Left ventricle myocardium inferior (tissue), 1 donor: ENCODE measurements at places on chromosomes 11 and 22.

- no peaks in the 10 kb centered on the region for H3K36me3 ChIP-seq
- H3K27ac ChIP-seq = no peak overlapping the region
- no peaks in the 10 kb centered on the region for H3K27me3 ChIP-seq
- H3K4me1 ChIP-seq = no peaks in the 10 kb centered on the region
These were observed 510.4 kb downstream of the NELL1 start for GRCh38 chr11:21179770-21180169.

DNA sequence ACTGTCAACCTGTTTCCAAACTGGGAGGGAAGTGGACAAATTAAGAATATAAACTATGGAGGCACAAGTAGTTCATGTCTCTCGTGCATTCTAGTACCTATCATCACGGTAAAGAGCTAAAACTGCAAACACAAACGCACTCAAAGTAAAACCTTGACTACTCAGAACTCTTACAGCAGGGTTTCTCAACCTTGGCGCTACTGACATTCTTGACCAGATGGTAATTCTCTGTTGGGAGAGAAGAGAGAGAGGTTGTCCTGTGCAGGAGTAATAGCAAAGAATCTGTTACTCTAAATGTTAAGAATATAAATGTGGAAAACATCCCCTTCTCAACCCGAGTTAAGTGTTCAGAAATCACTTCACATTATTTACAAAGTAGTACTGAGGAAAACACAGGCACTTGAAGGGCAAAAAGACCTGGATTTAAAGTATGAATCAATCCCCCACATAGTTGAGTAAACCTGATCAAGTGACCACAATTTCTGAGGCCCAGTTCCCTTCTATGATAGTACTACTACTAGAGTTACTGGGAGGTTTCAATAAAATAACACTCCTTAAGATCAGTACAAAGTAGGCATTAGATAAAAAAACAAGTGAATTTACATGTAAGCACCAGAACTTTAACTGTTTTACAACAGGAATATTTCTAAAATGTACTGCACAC, 73.1 kb upstream of the ARHGAP32 start:
- no peaks in the 10 kb centered on the region for H3K36me3 ChIP-seq
- no peak overlapping the region for H3K27ac ChIP-seq
- H3K4me3 ChIP-seq = no peak overlapping the region

- peak; percentile 51 for DNase-seq
- H3K4me3 ChIP-seq = no peak overlapping the region
- H3K4me1 ChIP-seq = peaks cover 63% of the 10 kb centered on the region
- H3K36me3 ChIP-seq = peaks cover 70% of the 10 kb centered on the region
These were observed 97.6 kb upstream of the BID start for GRCh38 chr22:17871726-17872458.

DNA sequence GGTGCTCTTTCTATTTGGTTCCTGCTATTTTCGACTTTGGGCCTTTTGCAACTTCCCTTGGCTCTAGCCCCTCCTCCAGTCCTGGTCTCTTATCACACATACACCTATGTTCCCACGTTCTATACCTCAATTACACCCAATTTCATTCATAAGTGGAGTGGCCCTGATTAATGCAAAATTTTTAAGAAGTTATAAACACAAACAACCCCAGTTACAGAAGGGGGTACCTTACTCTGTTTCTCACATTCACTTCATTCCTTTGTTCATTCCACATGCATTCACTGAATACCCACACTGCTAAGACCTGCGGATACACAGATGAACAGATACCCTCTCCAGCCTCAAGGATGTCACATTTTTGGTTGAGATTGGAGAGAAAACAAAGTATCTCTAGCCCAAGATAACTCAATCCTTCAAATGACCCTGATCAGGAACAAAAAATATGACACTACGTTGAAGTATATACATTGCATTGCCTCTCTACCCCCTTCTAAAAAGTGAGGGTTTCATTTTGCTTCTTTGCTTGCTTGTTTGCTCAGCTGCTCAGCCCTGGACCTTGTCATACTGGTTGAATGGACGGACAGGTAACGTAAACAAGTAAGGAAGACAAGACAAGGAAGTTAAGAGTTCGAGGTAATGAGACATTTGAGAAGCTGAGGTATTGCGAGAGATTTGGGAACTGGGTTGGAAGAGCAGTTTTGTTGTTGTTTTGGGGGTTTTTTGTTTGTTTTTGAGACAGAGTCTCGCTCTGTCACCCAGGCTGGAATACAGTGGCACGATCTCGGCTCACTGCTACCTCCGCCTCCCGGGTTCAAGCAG, 3.6 kb upstream of the VPS37C start:
- no peak for DNase-seq
- peaks cover 26% of the 10 kb centered on the region for H3K4me1 ChIP-seq
- H3K36me3 ChIP-seq = no peaks in the 10 kb centered on the region
- H3K4me3 ChIP-seq = no peak overlapping the region

DNA sequence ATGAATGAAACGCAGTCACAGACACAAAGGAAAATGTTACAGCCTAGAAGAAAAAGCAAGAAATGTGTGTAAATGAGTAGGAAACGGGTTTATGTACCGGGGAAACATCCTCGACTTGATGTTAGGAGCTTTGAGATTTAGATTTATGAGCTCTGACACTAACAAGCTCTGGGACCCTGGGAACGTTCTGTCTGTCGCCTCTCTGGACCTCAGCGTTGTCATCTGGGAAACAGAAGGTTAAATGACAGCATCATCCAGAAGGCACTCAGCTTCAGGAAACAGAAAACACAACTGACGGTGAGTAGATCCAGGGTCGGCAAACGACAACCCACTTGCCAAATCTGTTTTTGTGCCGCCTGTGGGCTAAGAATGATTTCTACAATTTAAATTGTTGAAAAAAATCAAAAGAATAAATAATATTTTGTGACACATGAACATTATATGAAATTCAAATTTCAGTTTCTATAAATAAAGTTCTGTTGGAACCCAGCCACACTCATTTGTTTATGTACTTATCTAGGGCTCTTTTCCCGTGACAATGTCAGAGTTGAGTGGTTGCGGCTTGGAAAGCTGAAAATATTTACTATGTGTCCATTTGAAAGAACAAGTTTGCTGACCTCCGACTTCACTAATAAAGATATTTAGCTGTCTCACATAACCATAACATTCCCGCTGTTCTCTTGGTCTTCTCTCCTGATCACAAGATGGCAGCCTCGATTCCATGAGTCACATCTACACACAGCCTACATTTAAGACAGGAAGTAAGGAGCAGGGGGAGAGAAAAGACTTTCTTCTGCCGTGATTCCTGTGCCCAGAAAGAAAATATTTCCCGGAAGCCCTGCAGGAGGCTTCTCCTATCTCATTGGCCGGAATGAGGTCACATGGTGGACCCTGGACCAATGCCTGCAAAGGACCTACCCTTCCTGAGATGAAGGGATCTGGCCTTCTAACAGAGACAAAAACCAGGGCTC, 47.1 kb upstream of the SYT13 start:
- no peaks in the 10 kb centered on the region for H3K36me3 ChIP-seq
- peak; percentile 59 for DNase-seq
- peak overlapping the region; percentile 78 for H3K27ac ChIP-seq
- peaks cover 8% of the 10 kb centered on the region for H3K4me1 ChIP-seq
- peak overlapping the region; percentile 49 for H3K4me3 ChIP-seq
- no peaks in the 10 kb centered on the region for H3K27me3 ChIP-seq

GRCh38 chr11:30778596-30778995, 192.4 kb upstream of the MPPED2 start:
- peaks cover 5% of the 10 kb centered on the region for H3K4me1 ChIP-seq
- H3K27me3 ChIP-seq = peaks cover 9% of the 10 kb centered on the region
- H3K36me3 ChIP-seq = no peaks in the 10 kb centered on the region

DNA sequence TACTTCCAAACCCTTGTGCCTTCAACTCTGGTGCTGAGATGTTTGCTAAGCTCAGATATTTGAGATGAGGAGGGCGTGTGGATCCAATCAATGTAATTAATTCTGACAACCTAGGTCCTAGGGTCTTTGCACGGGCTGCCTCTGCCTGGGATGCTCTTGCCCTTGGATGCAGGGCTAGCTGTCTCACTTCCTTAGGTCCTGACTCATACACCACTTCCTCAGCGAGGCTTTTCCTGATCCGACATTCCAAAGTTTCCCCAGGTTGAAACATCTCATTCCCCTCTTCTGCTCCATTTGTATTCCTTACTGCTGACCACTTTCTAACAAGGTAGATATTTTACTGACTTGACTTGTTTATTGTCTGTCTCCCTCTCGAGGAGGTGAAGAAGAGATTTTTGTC, 43.0 kb upstream of the NTM start:
- H3K27ac ChIP-seq = no peak overlapping the region
- H3K4me3 ChIP-seq = no peak overlapping the region
- no peaks in the 10 kb centered on the region for H3K4me1 ChIP-seq
- H3K36me3 ChIP-seq = no peaks in the 10 kb centered on the region
- DNase-seq = no peak

GRCh38 chr11:34266090-34266912, 91.5 kb downstream of the ABTB2 start:
- no peaks in the 10 kb centered on the region for H3K36me3 ChIP-seq
- no peaks in the 10 kb centered on the region for H3K27me3 ChIP-seq
- peaks cover 54% of the 10 kb centered on the region for H3K4me1 ChIP-seq
- peak overlapping the region; percentile 68 for H3K27ac ChIP-seq
- H3K4me3 ChIP-seq = no peak overlapping the region
- DNase-seq = peak; percentile 42

GRCh38 chr22:23722724-23723123, 28.2 kb downstream of the ZNF70 start:
- H3K4me1 ChIP-seq = no peaks in the 10 kb centered on the region
- H3K4me3 ChIP-seq = no peak overlapping the region
- no peak overlapping the region for H3K27ac ChIP-seq
- H3K36me3 ChIP-seq = no peaks in the 10 kb centered on the region
- no peaks in the 10 kb centered on the region for H3K27me3 ChIP-seq
